ENCODE measurements at places on chromosomes 11 and 22.

- no peak for DNase-seq
Observed at GRCh38 chr22:36191106-36191836, 10.3 kb downstream of the APOL4 start.

DNA sequence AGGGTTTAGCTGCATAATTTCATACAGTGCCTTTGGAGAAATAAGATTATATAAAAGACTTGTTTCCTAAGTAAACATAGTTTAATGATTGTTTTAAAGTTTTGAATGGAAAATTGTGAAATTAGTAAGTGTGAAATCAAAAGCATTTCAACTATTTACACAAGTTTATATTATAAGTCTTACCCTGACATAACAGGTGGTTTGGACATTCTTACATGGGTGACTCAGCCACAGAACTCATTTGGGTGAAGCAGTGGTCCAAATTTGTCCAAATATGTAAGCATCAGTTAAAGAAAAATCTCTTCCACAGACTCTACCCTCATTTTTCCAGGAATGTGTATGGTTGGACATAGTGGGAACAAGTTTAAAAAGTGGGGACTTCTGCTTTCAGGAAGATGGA, 68.0 kb downstream of the USP47 start:
- no peak for DNase-seq

DNA sequence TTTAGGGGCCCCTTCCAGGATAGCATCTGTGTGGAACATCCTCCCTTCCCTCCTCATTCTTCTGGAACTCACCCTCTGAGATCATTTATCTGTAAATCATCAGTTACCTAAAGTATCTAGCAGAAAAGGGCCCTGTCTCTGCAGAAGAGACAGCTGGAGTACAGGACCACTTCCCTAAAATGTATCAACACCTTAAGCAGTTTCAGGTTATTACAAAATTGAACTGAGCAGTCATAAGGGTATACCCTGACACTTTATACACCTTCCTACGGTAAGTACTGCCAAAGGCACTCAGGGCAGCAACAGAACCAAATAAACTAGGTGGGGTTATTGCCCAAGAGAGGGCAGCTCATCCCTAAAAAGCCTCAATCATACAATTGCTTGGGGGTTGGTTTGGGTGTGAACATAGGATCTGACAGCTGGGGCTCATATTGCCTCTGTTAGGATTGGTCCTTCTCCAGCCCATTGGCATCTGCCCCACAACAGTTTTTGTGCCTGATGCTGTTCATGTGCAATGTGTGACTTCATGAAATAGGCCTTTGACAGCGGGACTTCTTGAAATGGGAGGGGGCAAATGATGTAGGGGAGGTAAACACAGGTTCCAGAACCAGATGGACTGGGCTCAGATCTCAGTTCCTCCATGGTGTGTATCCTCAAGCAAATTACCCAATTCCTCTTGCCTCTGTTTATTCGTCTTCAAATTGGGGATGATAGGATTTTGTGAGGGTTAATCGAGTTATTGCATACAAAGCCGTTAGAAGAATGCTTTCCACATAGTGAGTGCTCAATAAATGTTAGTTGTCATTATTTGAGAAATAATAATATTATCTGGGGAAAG, 2.9 kb downstream of the POU2AF3 start:
- DNase-seq: no peak

GRCh38 chr22:29314537-29315285, 786 bp downstream of the RASL10A start:
- peak; percentile 35 for DNase-seq

DNA sequence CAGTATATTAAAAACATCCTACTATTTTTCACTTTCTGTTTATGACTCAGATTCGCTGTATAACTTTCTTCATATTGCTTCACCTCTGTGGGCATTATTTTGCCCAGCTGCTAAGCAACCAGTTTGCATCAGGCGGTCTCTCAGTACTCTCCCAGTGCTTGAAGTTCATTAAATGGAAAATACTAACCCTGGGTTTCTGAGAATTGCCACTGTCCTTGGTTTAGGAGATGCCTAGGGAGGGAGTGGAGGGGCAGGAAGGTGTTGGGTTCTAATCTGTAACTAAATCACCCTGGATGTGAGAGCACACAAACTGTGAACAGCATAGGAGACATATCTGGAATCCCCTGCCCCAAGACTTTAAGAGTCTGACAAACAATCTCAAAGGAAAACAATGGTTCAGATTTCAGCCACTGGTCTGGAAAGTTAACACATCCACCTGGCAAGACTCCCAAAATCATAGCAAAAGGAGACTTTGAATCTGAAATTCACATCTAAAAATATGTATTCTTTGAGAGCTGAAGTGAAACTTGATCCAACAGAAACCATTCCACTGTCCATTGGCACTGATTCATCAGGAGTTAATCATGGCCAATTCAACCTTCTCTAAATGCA, 540.0 kb downstream of the SOX6 start:
- peak; percentile 22 for DNase-seq

DNA sequence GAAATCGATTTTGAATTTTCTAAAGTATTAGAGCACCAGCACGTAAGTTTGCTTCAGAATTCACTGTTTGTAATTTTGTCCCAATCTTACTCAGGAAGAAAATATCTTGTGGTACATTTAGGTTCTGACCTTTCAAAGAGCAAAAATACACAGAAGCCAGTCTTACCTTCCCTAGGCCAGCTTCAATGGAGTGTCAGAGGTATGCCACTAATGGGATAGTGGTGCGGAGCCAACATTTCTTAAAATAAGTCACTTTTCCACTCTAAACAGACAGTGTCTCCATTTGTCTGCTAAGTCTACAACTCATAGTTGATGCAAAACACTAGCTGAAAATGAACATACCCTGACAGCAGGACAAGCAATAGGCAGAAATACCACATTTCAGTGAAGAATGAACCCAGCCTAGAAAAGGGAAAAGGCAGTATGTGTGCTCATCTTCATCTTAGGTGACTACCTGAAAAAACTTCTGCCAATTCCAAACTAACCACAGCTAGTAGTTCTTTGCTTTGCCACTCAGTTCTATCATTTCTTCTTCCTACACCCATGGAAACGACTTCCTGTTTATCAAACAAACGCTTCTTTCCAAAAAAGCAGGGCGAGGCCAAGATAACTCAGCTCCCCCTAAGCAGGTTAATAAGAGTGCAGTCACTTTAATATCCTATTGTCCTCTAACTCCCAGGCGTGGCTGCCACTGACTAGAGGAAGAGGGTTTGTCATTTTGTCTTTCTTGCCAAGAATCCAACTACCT, 94.0 kb upstream of the APOA1 start:
- no peak for DNase-seq

DNA sequence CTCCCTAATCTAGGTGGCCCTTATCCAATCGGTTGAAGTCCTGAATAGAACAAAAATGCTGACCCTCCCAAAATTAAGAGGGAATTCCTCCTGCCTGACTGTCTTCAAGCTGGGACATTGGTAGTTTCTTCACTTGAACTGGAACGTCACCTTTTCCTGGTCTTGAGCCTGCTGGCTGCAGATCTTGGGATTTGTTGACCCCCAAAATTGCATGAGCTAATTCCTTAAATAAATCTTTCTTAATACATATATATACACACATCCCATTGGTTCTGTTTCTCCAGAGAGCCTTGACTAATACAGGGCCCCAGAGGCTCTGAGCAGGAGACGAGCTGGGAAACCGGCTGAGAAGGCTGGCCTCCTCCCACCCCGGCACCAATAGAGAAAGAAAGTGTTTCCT, 46.2 kb downstream of the TRIM29 start:
- DNase-seq: no peak

GRCh38 chr11:61058583-61059259, 43.6 kb upstream of the CD5 start:
- no peak for DNase-seq

DNA sequence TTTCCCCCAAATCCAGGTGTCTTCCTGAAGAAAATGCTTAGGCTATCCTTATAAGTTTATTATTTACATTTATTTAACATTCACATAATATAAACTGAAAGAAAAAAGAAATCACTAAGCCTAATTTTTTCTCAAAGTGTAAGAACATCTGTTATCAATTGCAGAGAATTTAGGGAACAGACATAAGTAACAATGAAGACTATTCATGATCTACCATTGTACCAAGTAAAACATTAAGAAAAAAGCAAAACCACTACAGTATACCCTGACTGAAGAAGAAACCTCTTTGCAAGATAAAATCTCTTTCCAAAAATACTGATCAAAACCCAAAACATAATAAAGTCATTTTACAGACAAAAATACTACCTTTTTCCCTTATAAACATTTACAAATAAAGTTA, 60.5 kb downstream of the NUP98 start:
- DNase-seq: no peak

DNA sequence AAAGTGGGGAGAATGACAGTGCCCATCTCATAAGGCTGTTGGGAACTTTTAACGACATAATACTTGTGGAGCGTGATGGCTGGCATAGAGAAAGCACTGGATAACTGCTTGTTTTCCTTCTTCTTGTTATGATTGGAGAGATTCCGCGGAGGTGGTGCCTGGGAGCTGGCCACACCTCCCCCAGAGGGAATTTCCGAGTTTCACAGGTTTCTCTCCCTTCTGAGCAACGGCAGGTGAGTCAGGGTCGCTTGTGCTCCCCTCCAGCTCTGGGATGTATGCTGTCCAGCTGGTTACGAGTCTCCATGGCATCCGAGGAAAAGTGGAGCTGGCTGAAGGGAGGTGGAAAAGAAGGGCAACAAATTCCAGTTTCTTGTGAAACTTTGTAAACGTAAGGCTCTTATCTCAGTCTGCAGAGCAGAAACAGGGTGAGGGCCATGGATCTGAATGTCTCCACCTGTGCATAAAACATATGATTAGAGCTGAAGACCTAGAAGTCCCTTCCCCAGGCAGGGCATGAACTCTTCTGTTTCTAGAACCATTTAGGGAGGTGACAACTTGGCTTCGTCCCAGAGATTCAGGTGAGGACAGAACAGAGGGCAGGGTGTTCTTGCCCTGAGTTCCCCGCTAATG, 10.0 kb upstream of the PLET1 start:
- peak; percentile 59 for DNase-seq

DNA sequence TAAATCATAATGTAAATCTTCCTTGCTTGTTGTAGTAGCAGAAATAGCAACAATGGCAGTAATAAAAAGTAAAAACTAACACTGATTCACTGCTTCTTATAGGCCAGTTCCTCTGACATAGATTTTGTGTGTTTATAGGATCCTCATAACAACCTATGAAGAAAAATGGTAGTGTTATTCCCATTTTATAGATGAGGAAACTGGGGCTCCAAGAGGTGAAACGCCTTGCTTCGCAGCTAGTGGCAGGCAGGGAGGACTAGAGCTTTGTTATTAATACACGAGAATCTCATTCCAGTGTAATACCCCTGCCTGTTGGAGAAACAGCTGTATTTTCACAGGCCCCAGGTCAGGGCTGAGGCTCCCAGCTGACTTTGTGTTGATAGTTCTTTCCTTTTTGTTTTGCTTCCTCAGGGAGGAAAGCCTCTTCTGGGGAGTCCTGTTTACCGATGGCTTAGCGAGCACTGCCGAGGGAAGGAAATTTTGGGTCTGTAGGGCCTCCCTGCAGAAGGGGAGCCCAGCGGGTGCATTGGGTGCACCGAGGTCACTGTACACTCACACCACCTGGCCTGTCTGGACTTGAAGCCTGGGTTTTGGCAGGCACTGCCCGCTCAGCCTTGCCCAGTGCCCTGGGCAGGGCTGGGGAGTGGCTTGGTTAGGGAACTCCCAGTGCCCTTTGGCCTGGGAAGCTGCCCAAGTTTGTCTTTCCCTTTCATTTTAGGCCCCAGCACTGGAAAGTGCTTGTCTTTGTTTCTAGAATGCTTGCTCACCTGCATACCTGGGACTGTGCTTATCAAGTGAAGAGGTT, 13.5 kb downstream of the KIAA1671 start:
- peak; percentile 59 for DNase-seq

DNA sequence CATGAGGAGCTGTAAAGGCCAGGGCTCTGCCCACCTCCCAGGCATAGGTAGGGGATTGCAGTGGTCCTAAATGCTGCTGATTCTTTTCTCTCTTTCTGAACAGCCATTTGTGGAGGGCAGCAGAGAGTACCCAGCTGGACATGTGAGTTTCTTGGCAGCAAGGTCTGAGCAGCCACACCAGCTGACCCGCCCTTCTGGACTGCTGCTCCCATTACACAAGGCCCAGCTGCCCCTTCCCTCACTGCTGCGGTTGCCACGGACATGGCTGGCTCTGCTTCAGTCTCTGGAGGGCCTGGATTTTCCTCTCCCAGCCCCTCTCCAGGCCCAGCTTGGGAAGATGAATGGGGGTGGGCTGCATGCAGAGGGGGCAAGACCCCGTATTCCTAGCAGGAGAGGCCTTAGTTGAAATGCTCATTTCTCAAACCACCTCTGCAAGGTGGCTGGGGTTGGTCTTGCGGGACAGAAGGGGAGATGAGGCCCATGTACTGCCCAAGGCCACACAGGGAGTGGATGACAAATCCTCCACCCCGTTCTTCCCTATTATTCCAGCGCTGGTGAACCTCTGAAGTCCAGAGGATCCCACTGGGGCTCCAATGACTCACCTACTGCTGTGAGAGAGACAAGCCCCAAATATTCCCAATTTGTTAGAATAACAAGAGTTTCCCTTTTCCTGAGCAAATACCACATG, 4.6 kb downstream of the LGALS12 start:
- DNase-seq: no peak

GRCh38 chr11:12685229-12685628, 11.0 kb downstream of the TEAD1 start:
- no peak for DNase-seq

- DNase-seq: no peak
Observed at GRCh38 chr11:14334893-14335292, 24.1 kb downstream of the RRAS2 start.

GRCh38 chr22:47090591-47091245, 328.3 kb downstream of the TBC1D22A start:
- no peak for DNase-seq

DNA sequence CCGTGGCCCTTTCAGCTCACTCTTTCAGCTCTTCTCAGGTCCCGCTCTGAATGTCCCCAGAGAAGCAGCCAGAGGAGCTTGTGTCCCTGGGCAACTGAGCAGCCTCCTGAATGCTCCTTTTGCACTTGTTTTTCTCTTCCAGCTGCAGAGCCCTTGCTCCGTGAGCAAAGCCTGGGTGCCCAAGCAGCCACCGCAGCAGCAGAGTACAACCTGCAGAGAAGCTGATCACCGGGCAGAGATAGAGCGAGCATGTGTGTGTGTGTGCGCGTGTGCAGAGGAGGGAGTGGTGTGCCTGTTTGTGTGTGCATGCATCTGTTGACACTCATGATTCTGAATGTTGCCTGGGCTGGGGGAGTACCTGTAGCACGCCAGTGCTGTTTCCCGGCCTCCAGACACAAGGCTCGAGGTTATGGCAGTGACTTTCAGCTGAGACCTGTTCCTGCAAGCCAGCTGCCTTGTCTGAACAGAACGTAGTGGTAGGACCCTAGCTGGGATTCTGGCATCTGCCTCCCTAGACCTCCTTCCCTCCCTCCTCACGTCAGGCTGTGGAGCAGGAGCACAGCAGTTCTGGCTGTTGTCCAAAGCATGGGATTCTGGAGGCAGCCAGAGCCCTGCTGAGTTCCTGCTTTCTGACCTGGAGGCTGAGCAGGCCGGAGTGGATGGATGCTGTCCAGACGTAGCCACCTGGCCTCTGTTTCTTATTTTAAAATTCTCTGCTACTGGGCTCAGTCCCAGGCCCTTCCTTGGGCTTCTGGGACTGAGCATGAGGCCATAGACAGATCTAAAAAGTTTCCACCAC, 4.5 kb upstream of the MAPK8IP1 start:
- DNase-seq: no peak

All from Calu3 (cell line).